ENCODE measurements at places on chromosomes 1 and 21.

GRCh38 chr1:77929806-77930205 lies 41.4 kb downstream of the NEXN start:
- no peak for DNase-seq

GRCh38 chr21:38503583-38503982 lies 5.3 kb upstream of the ERG start:
- no peak for DNase-seq

- no peak for DNase-seq
These were observed 56.7 kb upstream of the LAPTM5 start for GRCh38 chr1:30814292-30814691.

DNA sequence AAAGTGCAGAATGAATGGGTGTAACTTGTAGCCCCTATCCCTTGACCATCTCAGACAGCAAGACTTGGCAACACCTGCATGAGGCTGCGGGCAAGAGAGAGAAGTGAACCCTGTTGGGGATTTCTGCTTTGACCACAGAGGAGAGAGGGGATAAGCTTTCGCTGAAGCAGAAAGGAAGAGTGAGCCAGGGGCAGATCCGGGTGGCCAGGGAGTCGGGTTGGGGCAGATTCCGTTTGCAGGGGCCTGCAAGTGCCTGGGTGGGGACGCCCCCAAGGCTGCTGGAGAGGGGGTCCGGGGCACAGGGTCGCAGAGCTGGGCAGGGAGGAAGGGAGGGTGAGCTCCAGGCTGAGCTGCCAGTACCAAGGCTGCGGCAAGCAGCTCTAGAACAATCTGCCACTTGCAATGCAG lies 25.3 kb upstream of the PIK3CD start:
- peak; percentile 67 for DNase-seq

DNA sequence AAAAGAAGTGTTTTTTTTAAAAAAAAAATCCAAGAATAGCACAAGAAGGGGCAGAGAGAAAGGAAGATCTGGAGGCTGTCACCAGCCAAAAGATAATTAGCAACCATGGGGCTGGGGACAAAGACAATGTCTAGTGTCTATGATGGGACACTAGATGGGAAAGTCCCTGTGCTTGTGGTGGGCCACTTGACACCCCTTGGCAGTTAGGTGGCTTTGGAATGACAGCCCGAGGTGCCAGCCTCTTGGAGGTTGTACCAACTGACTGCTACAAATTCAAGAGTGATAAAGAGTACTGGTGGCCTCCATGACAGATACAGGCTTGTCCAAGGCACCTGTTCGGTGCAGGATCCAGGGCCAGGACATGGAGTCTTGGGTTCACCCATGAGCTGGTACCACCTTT lies 21.6 kb downstream of the ATP2B4 start:
- no peak for DNase-seq
